ENCODE measurements at places on chromosomes 4 and X.

- DNase-seq: no peak
Measured at GRCh38 chr4:48366611-48367010, 25.3 kb downstream of the SLAIN2 start.

GRCh38 chr4:187608001-187608421 is 387.6 kb upstream of the ZFP42 start:
- DNase-seq: no peak

DNA sequence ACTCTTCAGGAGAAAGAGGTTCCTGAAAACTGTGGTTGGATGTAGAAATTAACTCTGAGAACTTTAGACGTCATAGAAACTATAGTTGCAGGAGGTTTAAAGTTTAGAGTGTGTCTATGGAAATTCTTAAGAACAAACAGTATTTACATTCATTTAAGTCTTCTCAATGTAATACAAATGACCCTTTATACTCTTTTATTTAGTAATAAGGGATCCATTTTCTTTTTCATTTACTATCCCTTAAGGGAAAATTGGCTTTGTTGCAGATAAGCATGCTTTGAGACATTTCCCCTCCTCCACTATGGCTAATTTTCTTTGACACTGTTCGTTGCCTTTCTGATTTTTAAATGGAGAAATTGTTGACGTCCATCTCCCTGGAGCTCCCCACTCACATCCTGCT is 96.4 kb downstream of the POLA1 start:
- no peak for DNase-seq

GRCh38 chrX:153964105-153964504 is 7.5 kb downstream of the HCFC1 start:
- DNase-seq: no peak

- peak; percentile 20 for DNase-seq
Measured at GRCh38 chrX:119729408-119730201, 28.8 kb upstream of the SOWAHD start.

DNA sequence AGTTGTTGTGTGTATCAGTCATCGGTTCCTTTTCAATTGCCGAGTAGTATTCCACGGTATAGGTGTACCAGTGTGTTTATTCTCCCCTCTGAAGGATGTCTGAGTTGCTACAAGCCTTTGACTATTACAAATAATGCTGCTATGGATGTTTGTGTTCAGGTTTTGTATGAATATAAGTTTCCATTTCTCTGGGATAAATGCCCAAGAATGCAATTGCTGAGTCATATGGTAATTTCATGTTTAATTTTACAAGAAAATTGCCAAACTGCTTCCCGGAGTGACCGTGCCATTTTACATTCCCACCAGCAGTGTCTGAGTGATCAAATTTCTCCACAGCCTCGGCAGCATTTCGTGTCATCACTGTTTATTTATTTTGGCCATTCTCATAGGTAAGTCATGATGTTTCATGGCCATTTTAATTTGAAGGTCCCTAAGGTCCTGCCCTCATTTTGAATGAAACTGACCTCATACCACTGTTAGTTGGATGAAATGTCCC is 73.9 kb downstream of the IRF2 start:
- DNase-seq: no peak

GRCh38 chr4:1790005-1790404 is 3.1 kb upstream of the FGFR3 start:
- no peak for DNase-seq

GRCh38 chr4:75287738-75288517 is 226.3 kb downstream of the RCHY1 start:
- no peak for DNase-seq

- no peak for DNase-seq
Measured at GRCh38 chr4:182828360-182829025, 88.7 kb downstream of the DCTD start.

GRCh38 chr4:11228530-11228929 is 200.2 kb downstream of the HS3ST1 start:
- no peak for DNase-seq

DNA sequence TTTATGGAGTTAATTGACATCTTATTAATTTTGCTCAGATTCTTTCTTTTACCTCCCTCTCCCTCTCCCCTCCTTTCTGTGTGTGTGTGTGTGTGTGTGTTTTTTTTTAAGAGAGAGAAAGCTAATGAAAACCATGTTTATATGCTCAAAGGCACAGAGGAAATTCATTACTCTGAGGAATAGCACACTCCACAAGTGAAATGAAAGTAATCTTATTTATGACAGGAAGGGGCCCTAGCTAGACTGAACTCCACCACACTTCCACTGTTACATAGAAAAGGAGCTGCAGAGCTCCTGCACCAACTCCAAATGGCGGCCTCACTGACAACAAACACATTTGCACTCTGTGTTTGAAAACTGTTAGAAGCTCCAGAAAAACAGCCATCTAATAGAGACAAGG is 150.6 kb downstream of the RASL11B start:
- DNase-seq: no peak

- peak; percentile 67 for DNase-seq
Measured at GRCh38 chrX:49166914-49167739, 4.6 kb downstream of the MAGIX start.

- no peak for DNase-seq
Measured at GRCh38 chrX:126580877-126581276, 28.3 kb upstream of the DCAF12L1 start.

DNA sequence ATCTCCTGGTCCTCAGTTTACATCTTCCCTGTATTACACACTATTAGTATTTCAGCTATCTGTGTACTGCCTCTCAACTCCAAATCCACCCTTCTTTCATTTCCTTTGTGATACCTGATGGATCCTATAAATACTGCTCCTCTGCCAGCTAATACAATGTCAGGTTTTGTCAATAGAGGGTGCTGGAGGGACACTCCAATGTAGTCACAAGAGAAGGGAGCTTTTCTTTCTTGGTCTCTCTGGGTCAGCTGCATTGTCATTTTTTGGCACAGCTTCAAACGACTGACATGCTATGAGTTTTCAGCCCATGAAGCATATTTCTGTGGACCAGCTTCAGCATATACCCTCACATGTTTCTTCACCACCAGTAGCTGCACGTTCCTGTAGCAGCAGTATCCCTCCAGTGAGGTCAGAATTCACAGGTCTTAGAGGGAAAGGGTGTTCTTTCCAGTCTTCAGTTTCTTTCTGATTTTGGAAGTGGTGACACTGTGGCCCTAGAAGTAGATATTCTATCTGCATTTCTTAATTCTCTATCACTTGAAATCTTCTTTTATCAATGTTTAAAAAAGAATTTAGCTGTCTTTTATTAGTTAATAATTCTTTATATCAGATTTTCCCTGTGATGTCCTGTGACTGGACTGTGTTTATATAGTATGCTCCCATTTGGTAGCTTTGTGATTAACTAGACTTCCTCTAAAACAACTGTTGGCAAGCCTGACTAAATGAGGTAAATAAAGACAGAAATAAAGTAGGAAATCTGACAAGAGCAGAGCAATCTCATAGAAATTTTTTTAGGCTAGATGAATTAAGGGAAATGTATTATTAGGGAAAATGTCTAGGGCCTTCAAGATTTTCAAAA is 60.6 kb downstream of the GABRA2 start:
- DNase-seq: no peak

DNA sequence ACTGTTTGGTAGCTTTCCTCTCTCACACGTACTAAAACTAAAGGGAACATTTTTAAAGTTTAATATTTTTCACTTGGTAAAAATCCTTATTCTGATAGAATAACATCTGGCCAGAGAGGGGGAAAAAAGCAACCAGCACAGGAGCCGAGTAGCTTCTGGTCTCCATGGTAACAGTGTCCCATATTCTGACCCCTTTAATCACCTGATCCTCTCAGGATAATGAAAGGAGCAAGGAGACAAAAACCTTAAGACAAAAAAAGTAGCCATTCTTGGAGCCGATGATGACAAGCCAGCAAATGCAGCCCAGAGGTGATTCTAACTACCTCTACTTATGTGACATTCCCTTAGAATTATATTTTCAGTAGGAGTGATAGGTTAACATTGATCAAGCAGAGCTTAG is 126.6 kb downstream of the SLC39A8 start:
- no peak for DNase-seq

GRCh38 chrX:16643176-16643575 is 6.8 kb upstream of the S100G start:
- DNase-seq: no peak

DNA sequence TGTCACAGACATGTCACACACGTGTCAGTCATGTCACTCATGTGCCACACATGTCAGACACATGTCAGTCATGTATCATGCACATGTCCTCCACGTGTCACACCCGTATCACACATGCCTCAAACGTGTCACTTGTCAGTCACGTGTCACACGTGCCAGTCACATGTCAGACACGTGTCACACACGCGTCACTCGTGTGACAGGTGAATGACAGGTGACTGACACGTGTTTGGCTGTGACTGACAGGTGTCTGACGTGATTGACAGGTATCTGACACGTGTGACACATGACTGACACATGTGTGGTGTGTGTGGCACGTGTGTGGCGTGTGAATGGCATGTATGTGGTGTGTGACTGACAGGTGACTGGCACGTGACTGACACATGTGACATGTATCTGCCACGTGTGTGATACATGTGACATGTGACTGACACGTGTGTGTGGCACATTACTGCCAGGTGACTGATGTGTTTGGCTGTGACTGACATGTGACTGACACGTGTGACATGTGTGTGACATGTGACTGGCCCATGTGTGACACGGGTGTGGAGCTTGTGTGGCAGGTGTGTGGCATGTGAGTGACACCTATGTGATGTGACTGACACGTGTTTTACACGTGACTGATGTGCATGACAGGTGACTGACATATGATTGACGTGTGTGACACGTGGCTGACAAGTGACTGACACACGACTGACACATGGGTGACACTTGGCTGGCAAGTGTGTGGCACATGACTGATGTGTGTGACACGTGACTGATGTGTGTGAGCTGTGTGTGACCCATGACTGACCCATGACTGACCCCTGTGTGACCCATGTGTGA is 90.7 kb upstream of the GPC3 start:
- DNase-seq: no peak

DNA sequence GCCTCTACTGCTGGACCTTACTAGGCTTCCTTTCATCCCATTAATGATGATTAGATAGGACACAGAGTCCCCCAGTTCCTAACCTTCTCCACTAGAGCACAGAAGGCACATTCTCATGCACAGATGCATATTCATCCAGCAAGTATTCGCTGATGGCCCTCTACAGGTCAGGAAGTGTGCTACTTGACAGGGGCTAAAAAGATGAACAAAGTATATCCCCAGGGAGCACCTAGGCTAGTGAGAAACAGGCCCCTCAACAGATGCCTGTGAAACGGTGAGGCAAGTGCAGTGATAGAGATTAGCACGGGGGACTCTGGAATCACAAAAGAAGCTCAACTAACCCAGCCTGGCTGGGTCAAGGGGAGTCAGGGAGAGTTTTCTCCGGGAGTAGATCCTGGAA is 95.8 kb downstream of the MGST2 start:
- no peak for DNase-seq

DNA sequence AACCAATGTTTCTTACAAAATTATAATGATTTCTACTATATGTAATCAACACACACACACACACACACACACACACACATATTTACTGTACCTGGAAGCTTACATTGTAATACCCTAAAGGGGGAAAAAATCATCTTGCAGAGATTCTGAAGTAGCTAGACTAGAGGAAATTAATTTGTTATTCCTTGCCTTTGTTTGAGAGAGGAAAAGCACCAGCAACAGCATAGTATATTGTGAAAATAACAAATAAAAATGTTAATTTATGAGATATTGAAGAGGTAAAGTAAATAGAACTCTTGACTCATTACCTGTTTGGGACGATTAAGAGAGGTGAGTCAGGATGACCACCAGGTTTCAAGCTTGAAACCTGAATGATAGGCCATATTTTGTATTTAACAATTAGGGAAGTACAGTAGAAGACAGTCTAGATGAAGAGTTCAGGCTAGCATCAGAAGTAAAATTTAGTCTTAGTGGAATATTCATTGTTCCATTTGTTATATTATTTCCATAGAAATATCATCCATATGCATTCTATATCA is 873.4 kb upstream of the PCDH10 start:
- no peak for DNase-seq

- DNase-seq: no peak
Measured at GRCh38 chr4:22692736-22693135, at the start of gene GBA3. Gene GBA3 (plus strand): TSS chr4:22692937.

GRCh38 chr4:55330241-55330640 is 15.8 kb upstream of the SRD5A3 start:
- no peak for DNase-seq

DNA sequence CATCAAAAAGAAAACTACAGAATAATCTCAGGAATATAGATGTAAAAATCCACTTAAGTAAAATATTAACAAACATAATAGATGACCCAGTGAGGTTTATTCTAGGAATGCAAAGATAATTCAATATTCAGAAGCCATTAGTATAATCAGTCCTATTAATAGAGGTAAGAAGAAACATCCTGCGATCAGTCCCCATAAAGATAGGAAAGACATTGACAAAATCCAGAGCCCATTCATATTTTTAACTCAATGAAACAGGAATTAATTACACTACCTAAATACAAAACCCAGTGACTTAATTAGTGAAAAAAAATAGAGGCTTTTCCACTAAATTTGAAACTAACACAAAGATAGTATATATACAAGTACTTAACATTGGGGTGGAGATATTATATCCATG is 321.4 kb upstream of the INTU start:
- no peak for DNase-seq

- DNase-seq: no peak
Measured at GRCh38 chr4:111605111-111605510, 540.1 kb upstream of the FAM241A start.

- DNase-seq: peak; percentile 78
Measured at GRCh38 chrX:118495958-118496762, 545 bp downstream of the DOCK11 start.

DNA sequence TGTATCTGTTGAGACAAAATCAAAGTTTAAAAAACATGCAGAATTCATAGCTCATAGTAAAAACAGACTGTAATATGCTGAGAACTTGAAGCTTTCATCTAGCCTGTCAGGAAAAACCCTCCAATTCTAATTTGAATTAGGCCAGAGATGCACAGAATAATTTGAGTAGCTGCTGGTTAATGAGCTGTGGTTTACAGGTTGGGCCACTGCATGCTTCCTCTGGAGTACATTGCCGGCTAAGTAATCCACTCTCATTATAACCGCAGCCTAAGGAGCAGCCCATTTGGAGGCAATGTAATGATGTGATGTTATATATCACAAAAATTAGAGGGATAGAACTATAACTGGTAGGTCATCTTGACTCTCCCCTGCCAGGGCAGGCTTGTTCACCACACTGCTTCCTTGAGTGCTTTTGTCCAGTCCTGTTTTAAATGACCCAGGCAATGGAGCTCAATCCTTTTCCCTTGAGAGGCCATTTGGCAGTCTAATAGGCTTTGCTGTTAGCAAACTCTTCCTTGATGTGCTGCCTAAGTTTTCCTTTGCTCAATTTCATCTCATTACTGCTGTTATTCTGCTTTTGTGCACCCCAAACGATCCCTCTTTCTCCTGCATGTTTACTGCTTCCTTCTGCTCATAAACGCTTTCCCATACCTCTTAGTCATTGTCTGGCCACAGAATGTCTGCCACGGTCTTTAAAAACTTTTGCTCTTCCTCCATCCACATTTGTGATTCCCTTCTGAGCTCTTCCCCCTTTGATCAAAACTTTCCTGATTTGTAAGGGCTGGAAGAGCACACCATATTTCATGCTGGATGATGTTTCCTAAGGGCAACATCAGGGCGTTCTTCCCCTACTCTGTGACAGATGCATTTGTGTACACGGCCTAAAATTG is 230.9 kb downstream of the C4orf33 start:
- DNase-seq: no peak

- no peak for DNase-seq
Measured at GRCh38 chr4:81698538-81699296, 227.0 kb upstream of the RASGEF1B start.

- DNase-seq: no peak
Measured at GRCh38 chr4:7045961-7046921, 3.1 kb downstream of the TADA2B start.

- DNase-seq: no peak
Measured at GRCh38 chr4:114318309-114318708, 280.3 kb upstream of the UGT8 start.
